ENCODE measurements at places on chromosomes 3 and 15. TPM values are rescaled to one million over a fixed set of nuclear protein-coding genes. Genes with fewer than 3 reads are reported as not detected.

Gene ZNF770
- polyA plus RNA-seq, result 74.4 TPM

- no peak overlapping the region for H3K27ac ChIP-seq
- no peaks in the 10 kb centered on the region for H3K27me3 ChIP-seq
- no peaks in the 10 kb centered on the region for H3K4me1 ChIP-seq
- no peaks in the 10 kb centered on the region for H3K36me3 ChIP-seq
- DNase-seq, result no peak
These were observed 110.8 kb downstream of the DUT start for GRCh38 chr15:48442011-48442410.

GRCh38 chr15:85692873-85693272, 101.9 kb downstream of the KLHL25 start:
- DNase-seq, result no peak
- H3K27me3 ChIP-seq, result no peaks in the 10 kb centered on the region
- H3K4me3 ChIP-seq, result no peak overlapping the region
- H3K36me3 ChIP-seq, result peaks cover 30% of the 10 kb centered on the region
- H3K4me1 ChIP-seq, result no peaks in the 10 kb centered on the region

Gene ACTC1
- polyA plus RNA-seq, result 0.89 TPM

DNA sequence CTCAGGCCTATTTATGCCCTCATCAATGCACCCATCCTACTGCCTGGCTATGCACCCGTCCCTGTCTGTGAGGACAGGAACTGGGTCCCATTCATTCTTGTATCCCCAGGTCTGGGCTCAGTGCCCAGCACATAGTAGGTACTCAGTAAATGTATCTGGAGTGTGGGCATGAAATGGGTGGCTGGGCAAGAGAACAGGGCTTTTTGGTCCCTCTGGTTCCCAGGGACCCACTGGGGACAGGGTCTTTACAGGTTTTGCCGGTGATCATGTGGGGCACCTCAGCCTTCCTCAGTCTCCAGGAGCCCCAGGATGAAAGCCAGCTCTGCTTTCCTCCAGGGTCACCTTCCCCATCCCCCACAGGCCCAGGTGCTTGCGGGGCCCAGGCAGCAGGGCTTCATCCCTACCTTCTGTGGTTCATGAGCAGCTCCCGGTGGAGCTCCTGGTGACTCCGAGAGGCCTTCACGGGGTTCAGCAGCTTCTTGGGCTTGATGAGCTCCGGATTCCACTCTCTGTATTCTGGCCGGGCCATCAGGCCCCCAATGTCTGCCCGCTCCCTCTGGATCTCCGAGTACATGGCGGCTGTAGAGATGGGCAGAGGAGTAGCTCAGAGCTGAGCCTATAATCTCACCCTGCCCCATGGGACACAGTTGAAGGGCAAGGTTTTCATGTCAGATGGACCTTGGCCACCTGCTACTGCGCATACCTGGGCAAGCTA, 7.7 kb downstream of the FAM107A start:
- peaks cover 6% of the 10 kb centered on the region for H3K4me1 ChIP-seq
- H3K27ac ChIP-seq, result no peak overlapping the region
- H3K4me3 ChIP-seq, result no peak overlapping the region
- no peaks in the 10 kb centered on the region for H3K27me3 ChIP-seq
- DNase-seq, result no peak

GRCh38 chr3:124797426-124797945, 67.2 kb downstream of the UMPS start:
- H3K4me3 ChIP-seq, result no peak overlapping the region
- no peaks in the 10 kb centered on the region for H3K36me3 ChIP-seq
- peaks cover 9% of the 10 kb centered on the region for H3K4me1 ChIP-seq
- no peaks in the 10 kb centered on the region for H3K27me3 ChIP-seq
- H3K27ac ChIP-seq, result no peak overlapping the region
- DNase-seq, result no peak

GRCh38 chr3:87576752-87577151, 300.4 kb upstream of the POU1F1 start:
- H3K27ac ChIP-seq, result no peak overlapping the region

Gene MCTP2
- 0.64 TPM for polyA plus RNA-seq

Gene COL6A5
- not detected for polyA plus RNA-seq

DNA sequence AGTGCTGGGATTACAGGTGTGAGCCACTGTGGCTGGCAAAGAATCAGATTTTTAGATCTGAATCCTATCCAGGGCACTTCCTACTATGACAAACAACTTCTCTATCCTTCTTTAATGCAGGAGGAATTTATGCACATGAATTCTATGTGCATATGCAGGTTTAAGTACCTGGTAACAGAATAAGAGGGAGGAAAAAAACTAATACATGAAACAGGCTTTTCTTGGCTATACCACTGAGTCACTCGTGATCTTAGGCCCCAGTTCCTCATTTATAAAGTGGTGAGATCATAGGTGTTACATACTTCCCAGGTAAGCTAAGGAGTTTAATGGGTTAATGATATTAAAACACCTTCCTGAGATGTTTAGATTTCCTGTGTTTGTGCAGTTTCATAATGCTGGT, 108.2 kb downstream of the TP63 start:
- no peak overlapping the region for H3K27ac ChIP-seq
- no peak overlapping the region for H3K4me3 ChIP-seq
- H3K4me1 ChIP-seq, result no peaks in the 10 kb centered on the region
- no peaks in the 10 kb centered on the region for H3K27me3 ChIP-seq

- H3K27ac ChIP-seq, result no peak overlapping the region
- H3K36me3 ChIP-seq, result no peaks in the 10 kb centered on the region
- H3K27me3 ChIP-seq, result no peaks in the 10 kb centered on the region
- H3K4me1 ChIP-seq, result peaks cover 4% of the 10 kb centered on the region
These were observed 176.2 kb upstream of the TOPAZ1 start for GRCh38 chr3:44065311-44066094.

Gene PLA2G4E
- polyA plus RNA-seq, result not detected

Gene AQP9
- polyA plus RNA-seq, result 111 TPM

- DNase-seq, result no peak
- H3K36me3 ChIP-seq, result no peaks in the 10 kb centered on the region
- no peak overlapping the region for H3K27ac ChIP-seq
These were observed 30.1 kb downstream of the ZDHHC19 start for GRCh38 chr3:196181127-196181546.
